Testis (tissue), 5 donors: ENCODE measurements at places on chromosomes 12 and 14.

GRCh38 chr14:43894534-43894933 lies 612.5 kb downstream of the FSCB start:
- DNase-seq = no peak

- DNase-seq = no peak
These were observed 237.4 kb downstream of the CHST11 start for GRCh38 chr12:104694161-104694560.

DNA sequence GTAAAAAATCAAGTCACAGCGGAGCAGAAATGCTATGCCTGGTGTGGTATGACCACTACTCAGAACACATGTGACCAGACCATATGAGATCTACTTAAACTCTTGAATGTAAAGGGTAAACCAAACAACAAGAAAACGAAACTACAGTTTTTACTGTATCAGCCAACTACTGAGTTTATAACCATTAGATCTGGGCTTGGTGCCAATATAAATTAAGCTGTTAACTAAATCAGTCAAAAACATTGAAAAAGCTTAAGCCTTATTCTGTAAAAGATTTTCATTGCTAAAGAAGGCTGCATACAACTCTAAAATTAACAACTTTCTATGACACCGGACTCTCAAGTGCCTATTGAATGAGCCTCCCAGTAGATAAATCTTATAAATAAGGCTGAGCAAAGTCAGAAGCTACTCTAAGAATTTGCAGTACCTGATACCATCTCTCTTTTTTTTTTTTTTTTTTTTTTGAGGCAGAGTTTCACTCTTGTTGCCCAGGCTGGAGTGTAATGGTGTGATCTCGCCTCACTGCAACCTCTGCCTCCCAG lies 35.4 kb downstream of the SPTLC2 start:
- no peak for DNase-seq

DNA sequence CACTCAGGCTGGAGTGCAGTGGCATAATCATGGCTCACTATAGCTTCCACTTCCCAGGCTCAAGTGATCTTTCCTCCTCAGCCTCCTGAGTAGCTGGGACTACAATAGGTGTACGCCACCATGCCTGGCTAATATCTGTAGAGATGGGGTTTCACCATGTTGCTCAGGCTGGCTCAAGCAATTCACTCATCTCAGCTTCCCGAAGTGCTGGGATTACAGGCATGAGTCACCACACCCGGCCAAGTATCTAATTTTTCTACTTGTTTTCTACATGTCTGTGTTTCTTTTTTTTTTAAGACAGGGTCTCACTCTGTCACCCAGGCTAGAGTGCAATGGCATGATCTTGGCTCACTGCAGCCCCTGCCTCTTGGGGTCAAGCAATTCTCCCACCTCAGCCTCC lies 119.7 kb upstream of the MED13L start:
- DNase-seq = no peak

GRCh38 chr12:115227137-115227615 lies 543.2 kb upstream of the TBX3 start:
- no peak for DNase-seq

DNA sequence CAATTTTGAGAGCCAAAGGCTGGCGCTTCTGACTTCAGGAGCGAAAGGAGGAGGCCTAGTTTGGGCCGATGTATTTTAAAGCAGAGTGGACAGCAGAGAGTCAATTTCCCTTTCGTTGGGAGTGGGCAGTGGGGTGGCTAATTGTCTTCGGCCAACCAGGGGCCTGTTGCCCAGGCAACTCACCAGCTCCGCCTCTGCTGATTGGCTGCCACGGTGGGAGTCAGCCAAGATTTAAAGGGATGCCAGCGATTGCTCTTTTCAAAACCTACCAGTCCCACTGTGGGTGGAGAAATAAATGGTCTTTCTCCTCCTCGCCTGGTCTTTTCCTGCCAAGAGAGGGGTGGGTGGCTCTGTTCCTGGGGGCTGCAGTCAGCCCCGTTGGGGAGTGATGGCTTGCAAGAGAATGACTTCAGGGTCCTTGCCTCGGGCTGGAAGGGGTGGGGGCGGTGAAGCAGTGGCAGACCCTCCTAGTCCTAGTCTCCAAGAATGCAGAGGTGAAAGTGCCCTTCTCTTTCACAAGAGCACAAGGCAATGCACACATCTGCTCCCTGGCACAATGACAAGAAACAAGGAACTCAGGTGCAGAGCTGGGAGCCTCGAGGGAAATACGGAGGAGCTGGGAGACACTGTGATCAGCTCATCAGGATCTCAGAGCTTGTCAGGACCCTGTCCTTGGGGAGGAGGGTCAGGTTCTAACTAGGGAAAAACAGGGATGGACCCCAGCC lies 37.7 kb downstream of the RASAL1 start:
- peak; percentile 71 for DNase-seq

DNA sequence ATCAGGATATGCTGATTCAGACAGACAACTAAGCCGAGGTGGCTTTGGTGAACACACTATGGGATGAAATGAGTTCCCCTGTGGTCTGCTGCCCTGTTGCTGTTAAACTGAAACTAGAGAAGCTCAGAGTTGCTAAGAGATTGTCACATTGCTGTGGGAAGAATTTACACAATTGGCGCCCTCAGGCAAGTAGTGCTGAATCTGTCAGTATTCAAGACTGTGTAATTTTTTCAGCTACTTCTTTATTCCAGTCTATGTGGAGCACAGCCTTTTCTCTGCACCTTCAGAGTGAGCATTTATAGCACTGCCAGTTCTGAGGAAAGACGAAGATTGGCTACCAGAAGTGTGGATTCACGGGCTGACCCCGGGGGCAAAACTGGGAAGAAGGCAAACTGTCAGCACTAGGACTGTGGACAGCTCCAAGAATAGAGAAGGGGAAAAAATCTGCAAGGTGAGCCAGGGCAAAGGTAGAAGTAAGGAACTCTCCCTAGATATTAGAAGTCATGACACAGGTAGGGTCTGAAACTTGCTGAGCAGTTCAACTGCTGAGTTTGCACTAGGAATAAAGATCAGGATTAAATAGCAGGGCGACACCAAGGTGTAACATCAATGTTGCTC lies 218.8 kb upstream of the TMPO start:
- no peak for DNase-seq

GRCh38 chr12:64731683-64732082 lies 27.5 kb downstream of the GNS start:
- DNase-seq = no peak

DNA sequence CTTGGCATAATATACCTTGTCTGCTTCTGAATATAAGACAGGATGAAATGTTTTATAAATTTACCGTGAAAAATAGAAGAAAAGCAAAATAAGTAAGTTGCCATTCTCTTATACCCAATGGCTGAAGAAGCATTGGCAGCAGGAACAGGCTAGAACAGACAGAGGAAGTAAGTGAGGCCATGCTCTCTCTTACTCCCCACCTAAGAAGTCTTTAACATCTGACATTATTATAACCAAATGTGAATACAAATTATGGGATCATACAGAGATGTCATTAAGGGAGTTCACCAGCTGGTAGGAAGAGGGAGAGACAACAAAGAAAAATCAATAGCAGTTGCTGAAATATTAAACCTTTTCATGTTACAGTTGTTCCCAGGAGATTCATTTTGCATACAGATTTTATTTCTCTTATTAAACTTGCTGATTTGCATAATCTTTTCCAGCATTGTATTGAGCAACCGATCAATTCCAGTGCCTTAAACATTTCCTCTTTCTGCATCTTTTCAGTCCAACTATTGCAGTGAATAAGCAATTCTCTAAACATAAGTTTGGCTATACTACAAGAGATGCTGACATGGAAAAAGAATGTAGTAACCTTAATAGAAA lies 270.6 kb downstream of the SLC6A15 start:
- DNase-seq = no peak

DNA sequence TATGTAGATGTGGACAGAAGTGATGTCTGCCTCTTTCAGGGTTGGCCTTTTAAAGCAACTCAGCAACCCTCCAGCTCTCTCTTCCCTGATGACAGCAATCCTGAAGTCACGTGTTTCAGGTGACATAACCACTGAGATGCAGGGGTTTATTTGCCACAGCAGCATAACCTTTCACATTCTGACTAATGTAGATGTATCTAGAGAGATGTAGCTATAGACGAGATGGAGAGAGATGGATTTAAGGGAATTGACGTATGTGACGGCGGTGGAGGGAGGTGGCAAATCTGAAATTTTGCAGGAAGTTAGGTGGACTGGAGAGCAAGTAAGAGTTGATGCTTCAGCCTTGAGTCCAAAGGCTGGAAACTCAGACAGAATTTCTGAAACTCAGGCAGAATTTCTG lies 126.0 kb downstream of the ZFP36L1 start:
- no peak for DNase-seq

DNA sequence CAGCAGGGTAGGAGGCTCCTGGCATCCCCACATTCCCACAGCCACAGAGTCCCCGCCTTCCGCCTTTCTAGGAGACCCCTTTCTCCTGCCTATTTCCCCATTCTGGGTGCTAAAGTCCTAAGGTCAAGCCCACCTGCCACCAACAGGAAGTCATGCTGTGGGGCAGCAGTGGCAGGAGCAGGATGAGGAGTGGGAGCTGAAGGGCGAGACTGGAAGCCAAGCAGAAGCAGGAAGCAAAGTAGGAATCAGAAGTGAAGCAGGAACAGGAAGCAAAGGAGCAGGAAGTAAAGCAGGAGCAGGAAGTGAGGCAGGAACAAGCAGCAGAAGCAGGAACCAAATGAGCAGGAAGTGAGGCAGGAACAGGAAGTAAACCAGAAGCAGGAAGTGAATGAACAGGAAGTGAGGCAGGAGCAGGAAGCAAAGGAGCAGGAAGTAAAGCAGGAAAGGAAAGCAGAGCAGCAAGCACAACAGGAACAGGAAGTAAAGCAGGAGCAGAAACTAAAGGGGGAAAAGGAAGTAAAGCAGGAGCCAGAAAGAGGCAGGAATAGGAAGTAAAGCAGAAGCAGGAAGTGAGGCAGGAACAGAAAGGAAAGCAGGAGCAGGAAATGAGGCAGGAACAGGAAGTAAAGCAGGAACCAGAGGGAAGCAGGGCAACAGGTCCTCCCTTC lies 38.3 kb upstream of the RIMBP2 start:
- no peak for DNase-seq

DNA sequence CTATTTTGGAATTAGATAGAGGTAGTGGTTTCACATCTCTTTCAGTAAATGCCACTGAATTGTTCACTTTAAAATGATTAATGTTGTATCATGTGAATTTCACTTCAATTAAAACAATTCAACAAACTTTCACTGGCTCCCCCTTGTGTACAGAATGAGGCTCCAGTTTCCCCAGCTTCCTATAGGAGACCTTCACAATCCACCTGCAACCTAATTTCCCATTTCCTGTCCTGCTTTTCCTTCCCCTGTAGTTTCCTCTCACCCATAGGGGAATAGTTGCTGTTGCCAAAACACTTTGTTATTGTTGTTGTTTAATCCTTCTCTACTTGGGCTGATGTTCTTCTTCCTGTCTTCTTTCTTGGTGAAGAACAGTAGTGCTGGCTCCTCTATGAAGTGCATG lies 59.8 kb downstream of the NPAS3 start:
- DNase-seq = no peak
